ENCODE measurements at places on chromosomes 13 and 19.

DNA sequence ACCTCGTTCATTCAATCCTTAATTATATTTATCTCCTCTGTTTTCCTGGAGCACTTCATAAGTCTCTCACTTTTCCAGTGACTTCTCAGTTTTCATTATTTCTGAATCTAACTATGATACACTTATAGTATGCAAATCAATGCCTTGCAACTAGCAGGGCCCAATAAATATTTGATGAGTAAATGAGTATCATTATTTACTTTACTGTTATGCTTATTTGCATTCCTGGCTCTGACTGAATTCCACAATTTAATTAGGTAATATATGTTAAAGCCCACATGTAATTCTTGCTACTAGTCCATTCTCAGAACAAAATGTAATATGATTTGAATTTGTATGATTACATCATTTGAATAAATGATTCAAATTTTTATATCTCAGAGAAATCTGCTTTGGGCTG is 1595.1 kb upstream of the MIR17HG start:
- no peak for DNase-seq

DNA sequence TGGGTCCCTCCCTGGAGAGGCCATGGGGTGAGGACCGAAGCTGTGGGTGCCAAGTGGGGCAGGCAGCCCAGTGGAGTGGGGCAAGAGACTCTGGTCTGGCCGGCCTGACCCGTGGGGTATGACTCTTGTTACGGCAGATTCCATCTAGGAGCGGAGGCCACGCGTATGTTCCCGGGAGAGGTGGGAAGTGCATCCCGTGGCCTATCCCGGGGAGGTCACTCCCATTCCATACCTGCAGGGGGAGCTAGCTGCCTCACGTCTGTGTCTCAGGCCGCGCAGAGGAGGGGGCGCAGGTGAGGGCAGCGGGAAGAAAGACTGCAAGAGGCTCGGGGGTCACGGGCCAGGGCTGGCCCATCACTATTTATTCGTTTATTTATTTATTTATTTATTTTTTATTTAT is 4.9 kb downstream of the CSNK1G2 start:
- DNase-seq: no peak

- DNase-seq: no peak
These were observed 260.7 kb downstream of the NHLRC3 start for GRCh38 chr13:39298951-39299350.

DNA sequence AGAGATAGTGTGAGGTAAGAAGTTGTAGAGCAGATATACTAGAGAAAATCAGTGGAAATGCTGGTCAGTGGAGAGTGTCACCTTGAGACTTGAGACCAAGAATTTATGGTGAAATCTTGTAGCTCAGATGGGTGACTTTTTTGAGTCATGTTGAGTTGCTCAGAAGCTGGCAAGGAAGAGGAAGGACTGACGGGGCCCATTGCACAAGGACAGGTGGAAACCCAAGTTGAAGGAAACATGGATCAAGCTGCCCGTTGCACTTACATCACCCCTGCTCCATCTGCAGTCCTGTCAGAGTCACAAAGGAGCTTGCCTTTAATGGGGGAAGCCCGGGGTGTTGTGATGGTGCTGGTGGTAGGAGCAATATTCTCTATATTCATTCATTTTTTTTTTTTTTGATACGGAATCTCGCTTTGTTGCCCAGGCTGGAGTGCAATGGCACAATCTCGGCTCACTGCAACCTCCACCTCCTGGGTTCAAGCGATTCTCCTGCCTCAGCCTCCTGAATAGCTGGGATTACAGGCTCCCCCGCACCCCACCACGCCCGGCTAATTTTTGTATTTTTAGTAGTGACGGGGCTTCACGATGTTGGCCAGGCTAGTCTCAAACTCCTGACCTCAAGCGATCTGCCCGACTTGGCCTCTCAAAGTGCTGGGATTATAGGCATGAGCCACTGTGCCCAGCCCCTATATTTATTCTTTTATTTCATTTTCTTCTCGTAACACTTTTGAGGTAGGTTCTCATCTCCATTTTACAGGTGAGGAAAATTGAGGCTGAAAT is 27.4 kb downstream of the UBAC2 start:
- no peak for DNase-seq

GRCh38 chr13:21483748-21484147 is 24.6 kb upstream of the ZDHHC20 start:
- DNase-seq: no peak

GRCh38 chr19:31505596-31505910 is 156.3 kb upstream of the TSHZ3 start:
- DNase-seq: no peak

- no peak for DNase-seq
These were observed 213.0 kb downstream of the FOXO1 start for GRCh38 chr13:40453351-40454021.

GRCh38 chr13:67519356-67519755 is 289.2 kb upstream of the PCDH9 start:
- no peak for DNase-seq

- no peak for DNase-seq
These were observed 47.5 kb upstream of the ESD start for GRCh38 chr13:46844431-46844830.

GRCh38 chr19:46311444-46311843 is 14.6 kb downstream of the HIF3A start:
- no peak for DNase-seq

- DNase-seq: no peak
These were observed 75.5 kb upstream of the EDNRB start for GRCh38 chr13:77994166-77994565.

GRCh38 chr19:47626238-47626637 is 17.3 kb downstream of the BICRA start:
- no peak for DNase-seq

- DNase-seq: no peak
These were observed 297.4 kb upstream of the SGCG start for GRCh38 chr13:22883262-22883840.

DNA sequence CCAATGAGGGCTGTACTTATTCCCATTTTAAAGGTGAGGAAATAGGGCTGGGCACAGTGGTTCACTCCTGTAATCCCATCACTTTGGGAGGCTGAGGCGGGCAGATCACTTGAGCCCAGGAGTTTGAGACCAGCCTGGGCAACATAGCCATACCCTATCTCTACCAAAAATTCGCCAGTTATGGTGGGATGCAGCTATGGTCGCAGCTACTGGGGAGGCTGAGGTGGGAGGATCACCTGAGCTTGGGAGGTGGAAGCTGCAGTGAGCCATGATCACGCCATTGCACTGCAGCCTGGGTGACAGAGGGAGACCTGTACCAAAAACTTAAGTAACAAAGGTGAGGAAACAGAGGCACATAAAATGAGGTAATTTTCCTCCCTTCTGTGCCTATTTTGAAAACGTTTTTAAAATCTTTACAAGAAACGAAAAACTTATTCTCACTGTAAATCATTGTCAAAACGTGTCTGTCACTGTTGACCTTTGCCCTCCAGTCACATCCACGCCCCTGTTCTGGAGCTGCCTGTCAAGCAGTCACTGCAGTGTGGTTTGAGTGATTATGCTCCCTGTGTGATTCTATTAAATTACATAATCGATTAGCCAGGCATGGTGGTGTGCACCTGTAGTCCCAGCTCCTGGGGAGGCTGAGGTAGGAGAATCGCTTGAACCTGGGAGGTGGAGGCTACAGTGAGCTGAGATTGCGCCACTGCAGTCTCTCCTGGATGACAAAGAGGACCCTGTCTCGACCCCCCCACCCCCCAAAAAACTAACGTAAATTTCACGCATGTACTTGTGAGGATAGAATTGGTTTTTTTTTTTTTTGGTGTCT is 12.5 kb downstream of the NOP53 start:
- no peak for DNase-seq

DNA sequence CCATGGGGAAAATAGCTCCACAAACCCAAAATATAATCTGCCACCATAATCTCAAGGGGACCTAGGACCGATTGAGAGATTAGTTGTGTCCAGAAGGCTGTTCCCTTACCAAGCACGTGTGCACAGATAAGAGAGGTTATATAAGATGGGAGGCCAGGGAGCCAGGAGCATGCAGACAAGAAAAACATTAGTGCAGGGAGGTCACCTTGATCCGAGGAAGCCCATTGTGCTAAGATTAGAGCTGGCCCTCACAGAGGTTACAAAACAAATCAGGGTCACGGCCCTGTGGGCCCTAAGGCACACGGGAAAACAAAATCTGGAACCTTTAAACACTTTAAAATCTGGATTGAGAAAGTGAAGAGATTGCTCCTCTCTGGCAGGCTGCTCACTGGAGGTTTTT is 37.7 kb downstream of the RGCC start:
- DNase-seq: no peak

DNA sequence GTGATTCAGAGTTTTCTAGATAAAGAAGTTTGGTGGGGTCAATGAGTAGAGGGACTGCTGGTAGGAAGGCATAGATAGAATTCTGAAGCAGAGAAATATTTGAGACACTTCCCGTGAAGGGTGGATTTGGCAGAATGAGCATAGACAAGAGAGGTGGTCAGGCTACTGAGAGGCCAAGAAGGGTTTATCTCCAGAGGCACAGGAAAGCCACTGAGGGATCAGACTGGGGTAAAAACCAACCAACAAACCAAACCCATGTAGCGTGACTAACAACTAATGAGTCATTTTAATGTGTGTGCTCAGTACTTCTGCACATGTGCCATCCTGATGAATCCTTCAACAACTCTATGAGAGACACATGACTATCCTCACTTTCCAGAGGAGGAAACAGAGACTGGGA is 60.0 kb upstream of the SERP2 start:
- DNase-seq: no peak

- DNase-seq: no peak
These were observed at the start of gene CCNA1 for GRCh38 chr13:36432106-36432544. CCNA1 (plus strand) TSS chr13:36432495; CDS start chr13:36433057, 562 bp downstream.

- DNase-seq: no peak
These were observed 1.2 kb upstream of the KLF16 start for GRCh38 chr19:1864480-1865171.

GRCh38 chr13:107518292-107518691 is 697.0 kb downstream of the LIG4 start:
- DNase-seq: no peak

- no peak for DNase-seq
These were observed 64.8 kb downstream of the SOX1 start for GRCh38 chr13:112131713-112132113.

GRCh38 chr13:95492044-95492801 is 60.3 kb upstream of the CLDN10 start:
- no peak for DNase-seq

- no peak for DNase-seq
These were observed 4.8 kb downstream of the PDX1 start for GRCh38 chr13:27924529-27925141.

DNA sequence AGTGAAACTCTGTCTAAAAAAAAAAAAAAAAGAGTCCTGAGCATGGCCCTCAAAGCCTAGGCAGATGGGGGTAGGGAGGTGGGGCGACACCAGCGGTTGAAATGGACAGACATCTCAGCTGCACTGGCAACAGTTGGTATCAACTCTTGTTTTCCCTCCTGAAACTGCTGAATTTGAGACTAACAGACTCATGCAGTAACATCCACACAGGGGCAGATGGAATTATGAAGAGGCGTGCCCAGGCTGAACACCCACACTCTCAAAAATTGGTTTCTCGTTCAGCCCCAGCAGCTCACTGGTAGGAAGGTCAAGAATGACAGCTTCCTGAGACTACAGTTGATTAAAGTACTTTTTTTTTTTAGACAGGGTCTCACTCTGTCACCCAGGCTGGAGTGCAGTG is 24.1 kb downstream of the PBX4 start:
- no peak for DNase-seq

GRCh38 chr19:38004521-38005223 is 97.7 kb downstream of the SIPA1L3 start:
- no peak for DNase-seq

DNA sequence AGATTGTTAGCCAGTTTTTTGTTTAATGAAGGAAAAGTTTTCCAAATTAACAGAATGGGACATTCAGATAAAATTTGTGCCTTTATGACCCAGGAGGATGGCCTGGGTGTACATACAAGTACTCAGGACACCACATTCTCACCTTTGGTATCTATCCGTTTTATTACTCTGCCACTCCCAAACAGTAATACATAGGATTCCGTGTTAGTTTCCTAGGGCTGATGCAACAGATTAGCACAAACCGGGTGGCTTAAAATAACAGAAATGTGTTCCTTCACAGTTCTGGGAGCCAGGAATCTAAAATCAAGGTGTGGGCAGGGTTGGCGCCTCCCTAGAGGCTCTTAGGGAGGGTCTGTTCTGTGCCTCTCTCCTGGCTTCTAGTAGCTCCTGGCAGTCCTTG is 129.9 kb downstream of the GGACT start:
- DNase-seq: no peak

GRCh38 chr13:26061947-26062346 is 10.1 kb upstream of the SHISA2 start:
- no peak for DNase-seq

DNA sequence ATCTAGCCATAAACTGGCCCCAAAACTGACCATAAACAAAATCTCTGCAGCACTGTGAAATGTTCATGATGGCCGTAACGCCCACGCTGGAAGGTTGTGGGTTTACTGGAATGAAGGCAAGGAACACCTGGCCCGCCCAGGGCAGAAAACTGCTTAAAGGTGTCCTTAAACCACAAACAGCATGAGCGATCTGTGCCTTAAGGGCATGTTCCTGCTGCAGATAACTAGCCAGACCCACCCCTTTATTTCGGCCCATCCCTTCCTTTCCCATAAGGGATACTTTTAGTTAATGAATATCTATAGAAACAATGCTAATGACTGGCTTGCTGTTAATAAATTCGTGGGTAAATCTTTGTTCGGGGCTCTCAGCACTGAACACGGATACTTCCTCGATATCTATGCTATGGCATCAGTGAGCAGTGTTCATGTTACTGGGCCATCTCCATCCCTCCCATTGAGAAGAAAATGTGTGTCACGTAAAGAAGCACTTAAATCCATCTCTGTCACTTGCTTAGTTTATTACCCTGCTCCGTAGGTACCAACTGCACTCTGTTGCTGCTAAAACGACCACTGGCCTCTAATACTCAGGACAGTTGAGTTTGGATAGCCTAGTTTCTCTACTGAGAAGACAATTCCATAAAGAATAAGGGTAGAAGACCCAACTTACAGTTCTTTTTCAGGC is 5.3 kb downstream of the ATP7B start:
- DNase-seq: no peak

DNA sequence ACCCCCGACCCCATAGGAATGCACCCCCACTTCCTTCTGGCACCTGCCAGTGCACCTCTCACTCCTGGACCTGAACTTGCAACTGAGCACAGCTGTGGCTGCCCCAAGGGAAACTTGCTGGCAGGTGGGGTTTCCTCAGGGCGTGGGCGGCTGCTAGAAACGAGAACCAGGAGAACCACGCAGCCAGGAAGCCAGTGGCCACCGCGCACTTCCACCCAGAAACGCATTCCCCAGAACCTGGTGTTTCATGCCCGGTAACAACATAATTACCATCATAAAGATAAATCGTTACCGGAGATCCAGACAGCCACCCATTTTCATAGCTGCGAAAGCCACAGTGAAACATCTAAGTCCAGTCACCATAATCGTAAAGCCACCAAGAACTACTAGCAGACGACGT is 75.2 kb upstream of the C13orf46 start:
- no peak for DNase-seq

Data from renal cortex interstitium (tissue), 15 donors.